ENCODE measurements at places on chromosomes 6 and 20.
A peak's percentile ranks its signal among the peaks of the same experiment; 100 is the strongest.

GRCh38 chr6:93789532-93789931, 370.2 kb upstream of the EPHA7 start:
- H3K36me3 ChIP-seq: no peaks in the 10 kb centered on the region
- H3K4me3 ChIP-seq: no peak overlapping the region
- H3K27me3 ChIP-seq: no peaks in the 10 kb centered on the region
- no peak for DNase-seq
- no peaks in the 10 kb centered on the region for H3K4me1 ChIP-seq

DNA sequence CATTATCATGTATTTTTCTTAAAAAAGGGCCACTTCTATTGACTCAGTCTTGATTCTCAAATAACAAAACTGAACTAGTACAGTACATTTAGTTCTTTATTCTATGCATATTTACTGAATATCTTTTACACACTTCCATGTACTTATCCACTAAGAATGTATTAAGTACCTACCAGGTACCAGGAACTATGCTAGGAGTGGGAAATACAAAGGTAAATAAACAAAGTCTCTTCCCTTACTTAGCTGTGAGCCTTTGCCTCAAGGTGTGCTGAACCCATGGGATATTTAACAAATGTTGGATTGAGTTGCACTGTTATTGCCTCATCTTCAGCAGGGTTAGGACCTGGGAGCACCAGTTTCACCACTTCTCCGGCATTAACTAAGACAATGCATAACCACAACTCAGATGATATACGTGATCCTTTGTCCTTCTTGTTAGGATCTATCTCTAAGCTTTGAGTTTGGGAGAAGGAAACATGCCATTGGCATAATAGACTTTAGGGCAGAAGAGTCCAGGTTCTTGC, 533.9 kb downstream of the TFAP2B start:
- H3K36me3 ChIP-seq: no peaks in the 10 kb centered on the region
- no peak for DNase-seq
- H3K4me3 ChIP-seq: no peak overlapping the region
- H3K27ac ChIP-seq: no peak overlapping the region
- no peaks in the 10 kb centered on the region for H3K27me3 ChIP-seq

- H3K27me3 ChIP-seq: no peaks in the 10 kb centered on the region
- peaks cover 5% of the 10 kb centered on the region for H3K4me1 ChIP-seq
- DNase-seq: no peak
- H3K27ac ChIP-seq: no peak overlapping the region
- H3K36me3 ChIP-seq: no peaks in the 10 kb centered on the region
Measured at GRCh38 chr6:155646443-155646842, 190.8 kb upstream of the NOX3 start.

GRCh38 chr6:44699082-44699481, 311.6 kb downstream of the CDC5L start:
- DNase-seq: no peak
- peaks cover 25% of the 10 kb centered on the region for H3K4me1 ChIP-seq

DNA sequence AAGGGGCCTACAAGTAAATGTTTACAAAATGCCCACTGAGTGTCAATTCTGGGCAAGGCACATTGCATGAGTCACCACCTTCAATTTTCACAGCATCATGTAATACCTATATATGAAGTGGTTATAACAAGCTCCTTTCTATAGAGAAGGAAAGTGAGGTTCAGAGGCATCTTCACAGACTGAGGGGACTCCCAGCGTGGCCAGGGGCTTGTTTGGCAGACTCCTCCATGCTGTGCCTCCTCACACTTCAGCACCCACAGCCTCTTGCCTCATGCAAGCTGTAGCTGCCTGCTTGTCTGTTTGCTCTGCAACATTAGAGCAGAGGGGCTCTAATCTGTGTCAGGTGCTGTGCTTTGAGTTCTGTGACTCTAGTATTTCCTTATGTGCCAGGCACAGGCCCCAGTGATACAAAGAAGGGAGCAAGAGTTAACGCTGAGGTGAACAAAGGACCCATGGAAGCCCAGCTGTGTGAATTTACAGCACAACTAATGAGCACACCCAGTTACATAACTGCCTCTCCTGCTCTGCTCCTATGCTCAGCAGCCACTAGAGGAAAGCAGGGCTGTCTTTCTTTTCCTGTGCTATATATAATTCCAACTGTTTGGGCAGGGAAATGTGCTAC, 72.3 kb downstream of the ZHX3 start:
- no peak for DNase-seq
- H3K36me3 ChIP-seq: no peaks in the 10 kb centered on the region
- H3K4me1 ChIP-seq: peaks cover 14% of the 10 kb centered on the region
- H3K4me3 ChIP-seq: no peak overlapping the region
- no peaks in the 10 kb centered on the region for H3K27me3 ChIP-seq
- no peak overlapping the region for H3K27ac ChIP-seq

- no peak for DNase-seq
- peaks cover 30% of the 10 kb centered on the region for H3K27me3 ChIP-seq
- no peaks in the 10 kb centered on the region for H3K36me3 ChIP-seq
Measured at GRCh38 chr6:46204880-46205650, 34.3 kb upstream of the ENPP5 start.

- H3K27me3 ChIP-seq: no peaks in the 10 kb centered on the region
- peaks cover 98% of the 10 kb centered on the region for H3K36me3 ChIP-seq
- no peak for DNase-seq
- peak overlapping the region; percentile 94 for H3K27ac ChIP-seq
- H3K4me1 ChIP-seq: peaks cover 99% of the 10 kb centered on the region
Measured at GRCh38 chr6:90074161-90074850, 180.0 kb downstream of the GJA10 start.

DNA sequence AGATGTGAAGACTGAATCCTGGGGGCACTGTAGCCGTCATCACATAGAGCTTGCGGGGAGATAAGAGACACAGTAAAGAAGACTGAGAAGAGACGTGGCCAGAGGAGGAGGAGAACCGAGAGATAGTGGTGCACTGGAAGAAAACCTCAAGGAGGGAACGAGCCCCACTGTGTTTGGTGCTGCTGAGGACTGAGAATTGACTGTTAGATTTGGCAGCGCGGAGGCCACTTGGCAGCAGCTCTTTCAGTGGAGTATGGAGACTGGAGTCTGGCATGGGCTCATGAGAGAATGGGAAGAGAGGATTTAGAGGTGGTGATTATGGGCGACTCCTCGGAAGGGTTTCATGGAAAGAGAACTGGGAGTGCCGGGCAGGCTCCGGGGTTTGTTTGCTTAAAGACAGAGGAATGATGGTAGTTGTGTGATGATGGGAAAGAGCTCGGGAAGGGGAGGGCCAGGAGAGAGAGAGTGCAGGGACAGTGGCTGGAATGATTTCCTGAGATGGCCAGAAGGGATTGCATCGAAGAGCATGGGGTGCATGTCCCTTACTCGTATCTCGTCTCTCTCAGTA, 18.0 kb downstream of the CDYL start:
- H3K36me3 ChIP-seq: peaks cover 9% of the 10 kb centered on the region
- H3K27ac ChIP-seq: no peak overlapping the region
- H3K27me3 ChIP-seq: no peaks in the 10 kb centered on the region
- no peak overlapping the region for H3K4me3 ChIP-seq
- DNase-seq: no peak
- peaks cover 53% of the 10 kb centered on the region for H3K4me1 ChIP-seq

DNA sequence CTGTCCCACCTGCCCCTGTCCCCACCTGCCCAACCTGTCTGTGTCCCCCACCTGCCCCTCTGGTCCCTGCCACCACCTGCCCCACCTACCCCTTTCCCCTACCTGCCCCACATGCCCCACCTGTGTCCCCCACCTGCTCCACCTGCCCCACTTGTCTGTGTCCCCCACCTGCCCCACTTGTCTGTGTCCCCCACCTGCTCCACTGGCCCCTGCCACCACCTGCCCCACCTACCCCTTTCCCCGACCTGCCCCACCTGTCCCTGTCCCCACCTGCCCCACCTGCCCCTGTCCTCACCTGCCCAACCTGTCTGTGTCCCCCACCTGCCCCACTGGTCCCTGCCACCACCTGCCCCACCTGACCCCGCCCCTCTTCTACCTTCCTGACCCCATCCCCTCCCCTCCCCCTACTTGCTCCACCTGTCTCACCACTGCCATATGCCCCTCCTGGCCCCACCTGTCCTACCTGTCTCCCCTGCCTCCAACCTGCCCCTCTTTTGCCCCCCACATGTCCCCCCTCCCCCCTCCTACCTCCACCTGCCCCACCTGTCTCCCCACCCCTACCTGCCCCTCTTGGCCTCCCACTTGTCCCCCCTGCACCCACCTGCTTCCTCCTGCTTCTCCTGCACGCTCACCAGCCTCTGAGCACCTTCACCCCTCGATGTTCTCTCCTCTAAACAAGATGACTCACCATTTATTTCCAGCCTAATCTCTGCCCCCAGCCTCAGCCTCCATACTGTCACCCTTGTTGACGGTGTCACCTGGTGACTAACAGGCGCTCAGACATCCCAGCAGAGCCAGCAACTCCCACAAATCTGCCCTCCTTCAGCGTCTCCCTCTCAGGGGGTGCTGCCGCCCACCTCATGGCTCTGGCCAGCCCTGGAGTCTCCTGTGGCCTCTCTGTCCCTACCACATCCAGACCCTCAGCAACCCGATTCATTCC, 5.6 kb upstream of the MYT1 start:
- no peak overlapping the region for H3K27ac ChIP-seq
- H3K36me3 ChIP-seq: no peaks in the 10 kb centered on the region
- no peak overlapping the region for H3K4me3 ChIP-seq
- H3K4me1 ChIP-seq: no peaks in the 10 kb centered on the region
- peaks cover 47% of the 10 kb centered on the region for H3K27me3 ChIP-seq

- H3K4me1 ChIP-seq: no peaks in the 10 kb centered on the region
- no peak overlapping the region for H3K4me3 ChIP-seq
- no peak overlapping the region for H3K27ac ChIP-seq
Measured at GRCh38 chr6:166671434-166672081, 44.5 kb upstream of the RPS6KA2 start.

GRCh38 chr6:105488516-105489215, 85.8 kb upstream of the PREP start:
- H3K4me1 ChIP-seq: peaks cover 35% of the 10 kb centered on the region
- H3K36me3 ChIP-seq: no peaks in the 10 kb centered on the region
- H3K27ac ChIP-seq: no peak overlapping the region
- peaks cover 9% of the 10 kb centered on the region for H3K27me3 ChIP-seq

- no peaks in the 10 kb centered on the region for H3K36me3 ChIP-seq
- H3K27ac ChIP-seq: no peak overlapping the region
- H3K4me3 ChIP-seq: no peak overlapping the region
- DNase-seq: no peak
Measured at GRCh38 chr20:20096421-20096820, 44.1 kb downstream of the CFAP61 start.

- peaks cover 2% of the 10 kb centered on the region for H3K27me3 ChIP-seq
- H3K4me3 ChIP-seq: no peak overlapping the region
- H3K27ac ChIP-seq: no peak overlapping the region
- DNase-seq: no peak
- no peaks in the 10 kb centered on the region for H3K4me1 ChIP-seq
Measured at GRCh38 chr6:71507183-71507582, 218.6 kb downstream of the OGFRL1 start.

DNA sequence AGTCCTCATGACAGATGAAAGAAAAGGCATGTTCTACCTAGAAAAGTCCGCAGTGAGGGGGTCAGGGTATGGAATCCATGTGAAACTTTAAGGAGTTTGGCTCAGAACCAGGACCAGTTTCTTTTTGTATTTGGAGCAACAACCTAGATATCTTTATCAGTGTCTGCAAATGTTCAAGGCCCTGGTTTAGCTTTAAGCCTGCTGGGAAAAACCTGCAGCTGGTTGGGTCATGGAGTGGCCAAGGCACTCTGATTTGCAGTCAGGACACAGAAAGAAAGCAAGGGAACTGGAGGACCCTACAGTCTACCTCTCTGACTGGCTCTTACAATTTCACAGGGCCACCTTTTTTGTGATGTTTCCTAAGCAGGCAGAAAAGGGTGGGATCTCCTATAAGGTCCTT, 33.7 kb downstream of the GSTA2 start:
- H3K4me1 ChIP-seq: peaks cover under 1% of the 10 kb centered on the region
- no peaks in the 10 kb centered on the region for H3K36me3 ChIP-seq
- DNase-seq: no peak
- H3K27ac ChIP-seq: no peak overlapping the region
- no peak overlapping the region for H3K4me3 ChIP-seq
- H3K27me3 ChIP-seq: no peaks in the 10 kb centered on the region

Measured in activated T-cell treated with anti-CD3 and anti-CD28 coated beads, Interleukin-2, amount 50 U/mL, for 24 hours (primary cell).